HuH-7.5 (cell line): ENCODE measurements at places on chromosomes 5 and 9.

DNA sequence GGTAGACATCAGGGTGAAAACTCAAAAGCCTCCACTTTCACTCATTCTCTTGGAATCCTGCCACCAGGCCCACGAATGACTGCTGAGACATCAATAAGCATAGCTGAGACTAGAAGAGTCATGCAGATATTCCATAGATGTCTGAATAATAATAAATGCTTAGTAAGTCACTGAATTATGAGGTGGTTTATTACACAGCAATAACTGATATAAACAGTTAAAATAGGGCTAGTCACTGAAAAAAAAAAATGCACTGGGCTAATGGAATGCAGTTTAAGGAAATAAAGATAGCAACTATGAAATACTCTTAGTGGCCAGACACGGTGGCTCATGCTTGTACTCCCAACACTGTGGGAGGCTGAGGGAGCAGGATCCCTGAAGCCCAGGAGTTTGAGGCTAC, 262.8 kb upstream of the CDH6 start:
- no peak for DNase-seq

DNA sequence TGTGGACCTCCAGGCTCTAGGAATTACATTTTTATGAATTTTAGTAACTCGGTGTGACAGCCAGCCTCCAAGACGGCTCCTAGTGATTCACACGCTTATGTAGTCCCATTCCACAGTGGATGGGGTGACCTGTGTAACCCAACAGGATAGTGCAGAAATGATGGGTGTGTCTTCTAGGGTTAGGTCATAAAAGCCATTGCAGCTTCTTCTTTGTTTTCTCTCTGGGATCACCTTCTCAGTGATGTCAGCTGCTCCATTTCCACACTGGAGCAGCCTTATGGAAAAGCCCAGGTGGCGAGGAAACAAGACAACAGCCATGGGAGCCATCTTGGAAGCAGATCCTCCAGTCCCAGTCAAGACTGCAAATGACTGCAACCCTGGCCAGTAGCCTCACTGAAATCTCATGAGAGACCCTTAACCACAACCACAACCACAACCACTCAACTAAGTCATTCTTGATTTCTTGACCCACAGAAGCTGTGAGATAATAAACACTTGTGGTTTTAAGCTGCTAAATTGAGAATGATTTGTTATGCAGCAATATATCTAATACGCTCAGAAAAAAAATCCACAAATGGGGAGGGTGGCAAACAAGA, 5.1 kb upstream of the GNPDA1 start:
- no peak for DNase-seq

DNA sequence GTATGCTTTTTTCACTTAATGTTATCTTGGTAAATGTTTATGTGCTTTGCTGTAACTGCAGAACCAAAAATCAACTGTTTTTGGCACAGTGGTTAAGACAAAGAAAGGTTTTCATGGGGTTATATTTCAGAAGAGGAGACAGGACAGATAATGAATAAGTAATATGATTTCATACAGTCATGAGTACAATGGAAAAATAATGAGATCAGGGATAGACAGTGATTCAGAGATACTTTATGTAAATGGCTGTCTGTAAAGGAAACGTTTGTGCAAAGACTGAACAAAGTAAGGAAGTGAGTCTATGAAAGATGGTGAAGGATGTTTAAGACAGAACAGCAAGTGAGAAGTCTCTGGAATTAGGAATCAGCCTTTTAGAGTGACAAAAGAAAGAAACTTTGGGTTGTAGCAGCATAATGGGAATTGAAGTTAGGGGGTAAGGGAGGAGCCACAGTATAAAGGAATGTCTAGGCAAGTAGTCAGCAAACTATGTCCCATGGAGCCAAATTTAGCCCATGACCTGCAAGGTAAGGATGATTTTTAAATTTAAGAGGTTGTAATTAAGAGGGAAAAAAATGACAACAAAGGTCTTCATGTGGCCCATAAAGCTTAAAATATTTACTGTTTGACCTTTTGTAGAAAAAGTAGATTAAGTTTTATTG, 55.0 kb downstream of the TNPO1 start:
- no peak for DNase-seq

DNA sequence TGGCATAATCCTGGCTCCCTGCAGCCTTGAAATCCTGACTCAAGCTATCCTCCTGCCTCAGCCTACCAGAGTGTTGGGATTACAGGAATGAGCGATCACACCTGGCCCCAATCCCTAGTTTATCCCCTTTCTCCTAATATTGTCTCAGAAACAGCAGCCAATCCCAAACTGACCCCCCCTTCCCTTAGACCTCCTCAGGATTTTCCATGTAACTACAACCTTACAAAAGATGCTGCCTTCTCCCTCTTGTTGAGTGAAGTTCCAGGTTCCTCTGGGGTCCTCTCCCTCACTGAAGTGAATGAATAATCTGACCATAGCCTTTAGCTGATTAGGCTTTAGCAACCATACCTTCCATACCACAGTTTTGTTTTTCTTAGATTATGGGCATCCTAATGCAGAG, 25.9 kb upstream of the MSANTD3 start:
- DNase-seq = no peak

DNA sequence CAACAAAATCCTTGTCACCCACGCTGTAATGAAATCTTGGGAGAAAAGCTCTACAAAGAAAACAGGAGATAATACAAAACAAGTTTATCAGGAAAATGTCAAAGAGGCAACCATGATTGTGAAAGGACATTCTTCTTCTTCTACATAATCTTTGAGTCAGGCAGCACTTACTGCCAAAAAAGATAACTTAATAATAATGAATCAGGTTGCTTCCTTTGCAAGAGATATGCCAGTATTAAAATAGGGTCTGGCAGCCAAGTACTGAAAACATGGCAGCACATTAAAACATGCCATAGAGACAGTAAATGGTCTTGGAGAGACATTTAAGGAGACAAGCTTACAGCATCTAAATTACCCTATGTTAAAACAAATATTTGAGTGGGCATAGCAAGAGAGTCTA, 1573.4 kb downstream of the EFNA5 start:
- DNase-seq = no peak

GRCh38 chr9:33868440-33868973, 51.5 kb downstream of the UBE2R2 start:
- DNase-seq = no peak

DNA sequence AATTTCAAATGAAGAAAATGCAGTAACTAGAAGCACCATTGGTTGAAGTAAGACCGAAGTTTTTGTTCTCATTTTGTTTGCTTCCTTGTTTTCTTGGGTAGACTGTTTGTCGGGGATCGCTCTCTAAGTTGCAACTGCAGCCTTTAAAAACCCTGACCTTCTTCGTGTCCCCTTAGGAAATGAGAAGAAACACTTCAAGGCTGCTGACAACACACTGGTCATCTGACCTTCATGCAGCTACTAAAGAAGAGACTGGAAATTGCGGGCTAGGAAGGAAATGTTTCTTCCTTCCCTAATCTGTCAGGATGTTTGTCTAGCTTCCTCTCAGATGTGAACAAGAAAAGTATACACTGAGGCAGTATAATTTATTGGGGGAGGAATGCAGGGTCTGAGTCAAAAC, 50.7 kb upstream of the CHSY3 start:
- DNase-seq = no peak

DNA sequence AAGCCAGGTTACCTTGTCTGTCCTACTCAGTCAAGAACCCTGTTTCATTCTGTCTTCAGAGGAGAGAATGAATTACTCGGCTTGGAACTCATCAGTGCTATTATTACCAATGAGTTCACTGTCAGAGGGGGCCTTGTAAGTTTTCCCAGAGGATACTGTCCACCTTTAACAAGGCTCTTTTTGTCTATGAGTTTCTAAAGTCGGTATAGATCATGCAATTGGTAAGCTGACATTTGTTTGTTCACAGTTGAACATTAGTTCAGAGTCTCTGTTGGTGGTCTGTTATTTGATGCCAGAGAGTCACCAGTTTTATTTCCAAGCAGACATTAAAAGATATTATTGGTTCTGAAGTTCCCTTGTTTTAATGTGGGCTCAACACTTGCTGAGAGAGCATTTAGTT, 58.1 kb upstream of the DHFR start:
- DNase-seq = no peak

DNA sequence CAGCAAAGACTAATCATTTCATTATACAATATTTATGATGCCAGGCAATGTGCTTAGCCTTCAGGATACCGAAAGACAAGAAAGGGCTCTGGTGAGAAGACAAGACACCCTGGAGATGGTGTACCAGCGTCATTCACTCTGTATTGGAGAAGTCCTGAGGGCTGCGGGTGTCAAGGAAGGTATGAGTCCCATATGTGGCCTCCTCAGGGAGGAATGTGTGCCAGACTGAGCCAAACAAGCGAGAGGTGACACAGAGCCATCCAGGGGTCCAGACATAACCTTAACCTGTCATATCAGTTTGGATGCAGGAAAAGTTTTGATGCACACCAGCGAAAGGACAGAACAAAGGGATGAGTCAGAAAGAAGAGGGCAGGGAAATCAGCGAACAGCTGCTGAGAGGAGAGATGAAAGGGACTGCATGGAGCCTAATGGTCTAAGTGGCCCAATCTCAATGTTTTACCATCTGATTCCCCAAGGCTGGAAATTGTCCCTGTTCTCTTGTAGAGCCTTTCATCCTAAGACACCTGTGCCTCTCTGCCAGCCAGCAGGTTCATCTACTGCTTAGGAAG, 38.9 kb downstream of the ADRA1B start:
- no peak for DNase-seq

DNA sequence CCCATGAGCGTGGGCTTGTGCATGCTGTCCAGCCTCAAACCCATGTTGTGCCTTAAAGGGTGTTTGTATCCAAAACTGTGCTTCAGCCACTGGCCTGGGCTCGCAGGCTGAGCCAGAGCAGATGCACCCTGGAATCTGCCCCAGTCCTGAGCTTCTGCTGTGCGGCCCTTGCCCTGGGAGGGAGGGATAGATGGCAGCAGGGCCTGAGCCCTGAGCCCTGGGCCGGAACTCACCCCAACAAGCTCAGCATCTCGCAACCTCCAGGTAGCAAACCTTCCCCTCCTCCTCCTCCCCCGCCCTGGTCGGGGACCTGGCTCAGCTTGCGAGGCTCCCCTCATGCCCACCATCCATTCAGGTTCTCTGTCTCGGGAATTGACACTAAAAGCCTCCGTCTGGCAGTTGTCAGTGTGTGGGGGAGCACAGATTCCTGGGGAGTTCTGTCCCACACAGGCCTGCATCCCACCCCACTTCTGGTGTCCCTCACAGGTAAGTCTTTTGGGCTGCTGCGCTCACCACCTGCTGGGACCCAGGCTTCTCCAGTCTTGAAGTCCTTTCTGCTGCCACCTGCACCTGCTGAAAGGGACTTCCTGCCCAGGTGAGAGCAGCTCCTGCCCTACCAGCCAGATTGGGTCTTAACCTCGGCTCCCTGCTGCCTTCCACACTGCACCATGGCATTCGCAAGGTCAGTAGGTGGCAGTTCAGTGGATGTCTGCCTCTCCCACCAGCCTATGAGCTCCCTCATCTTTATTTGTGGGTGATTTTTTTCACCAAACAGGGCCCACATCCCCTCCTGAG, 55.2 kb upstream of the OLFM1 start:
- no peak for DNase-seq

- DNase-seq = no peak
Observed at GRCh38 chr5:109640976-109641375, 48.8 kb upstream of the MAN2A1 start.

DNA sequence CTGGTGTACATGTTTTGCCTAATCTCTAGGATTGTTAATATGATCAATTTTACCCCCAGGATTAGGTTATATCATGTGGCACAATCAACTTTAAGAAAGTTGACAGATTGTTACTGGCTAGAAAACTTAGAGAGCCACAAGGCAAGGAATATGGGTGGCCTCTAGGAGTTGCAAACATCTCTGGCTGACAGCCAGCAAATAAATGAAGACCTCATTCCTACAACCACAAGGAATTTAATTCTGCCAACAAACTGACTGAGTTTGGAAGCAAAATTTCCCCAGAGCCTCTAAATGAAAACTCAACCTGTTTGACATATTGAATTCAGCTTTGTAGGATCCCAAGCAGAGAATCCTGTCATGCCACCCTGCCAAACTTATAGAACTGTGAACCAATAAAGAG, 196.4 kb upstream of the PTGER4 start:
- no peak for DNase-seq

GRCh38 chr9:87792831-87793288, 66.9 kb downstream of the CTSL start:
- no peak for DNase-seq

- DNase-seq = peak; percentile 84
Observed at GRCh38 chr9:129102791-129103594, 7.6 kb downstream of the CRAT start.

- DNase-seq = no peak
Observed at GRCh38 chr9:97847474-97848214, 5.4 kb upstream of the FOXE1 start.

GRCh38 chr9:14846871-14847311, 63.3 kb downstream of the FREM1 start:
- DNase-seq = peak; percentile 31

DNA sequence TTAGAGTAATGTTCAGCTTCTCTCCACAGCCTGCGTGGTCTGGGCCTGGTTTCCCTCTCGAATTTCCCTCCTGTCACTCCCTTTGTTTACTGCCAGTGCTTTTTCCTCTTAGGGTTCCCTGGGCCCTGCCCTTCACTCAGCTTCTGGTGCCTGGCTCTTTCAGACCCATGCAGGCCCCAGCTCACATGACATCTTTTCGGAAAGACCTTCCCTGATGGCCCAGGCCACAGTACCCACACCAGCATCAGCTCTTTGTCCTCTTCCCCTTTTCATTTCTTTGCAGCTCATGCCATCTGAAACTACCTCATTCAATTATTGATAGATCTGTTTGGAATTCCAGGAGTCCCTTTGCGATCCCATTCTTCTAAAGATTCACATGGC, 68.1 kb upstream of the ABL1 start:
- no peak for DNase-seq

DNA sequence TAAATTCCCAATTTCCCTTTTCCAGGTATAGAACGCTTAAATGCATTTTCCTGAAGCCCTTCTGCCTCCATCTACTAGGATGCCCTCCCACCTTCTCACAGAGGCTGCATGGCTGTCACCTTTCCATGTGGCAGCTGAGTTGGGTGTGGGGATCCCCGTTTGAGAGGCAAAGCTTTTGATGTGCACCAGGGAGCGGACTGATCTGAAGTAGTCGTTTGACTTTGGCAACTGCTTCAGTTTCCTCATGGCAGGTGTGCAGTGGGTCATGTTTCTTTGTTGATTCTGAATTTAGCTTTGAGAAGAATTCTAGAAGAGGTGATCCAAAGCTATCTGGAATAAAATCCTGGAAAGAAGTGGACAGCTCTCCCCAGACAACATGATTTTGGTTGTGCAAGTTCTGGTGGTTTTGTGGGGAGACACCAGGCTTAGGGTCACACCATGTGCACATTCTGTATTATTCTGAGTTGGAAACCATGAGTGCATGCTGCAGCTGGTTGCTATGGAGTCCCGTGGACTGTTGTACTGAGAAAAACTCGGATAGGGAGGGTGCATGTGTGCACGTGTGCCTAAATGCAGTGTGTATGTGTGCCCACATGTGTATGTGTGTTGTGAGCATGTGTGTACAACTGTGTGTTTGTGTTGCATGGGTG, 63.5 kb downstream of the GADD45G start:
- no peak for DNase-seq

GRCh38 chr5:141558150-141558549, 60.6 kb downstream of the DIAPH1 start:
- DNase-seq = no peak
